Activated T-helper 17 cell treated with anti-CD3 and anti-CD28 coated beads, Interleukin-2, amount 50 U/mL, for 72 hours (primary cell): ENCODE measurements at places on chromosomes 3 and 15. TPM values are rescaled to one million over a fixed set of nuclear protein-coding genes. Genes with fewer than 3 reads are reported as not detected.

GRCh38 chr3:182239316-182239715, 527.6 kb downstream of the SOX2 start:
- ATAC-seq: no peak

The CD200R1 gene
- total RNA-seq: 6.7 TPM

The ZNF774 gene
- total RNA-seq: 0.69 TPM

- ATAC-seq: no peak
Observed at GRCh38 chr3:81291586-81291985, 469.9 kb downstream of the GBE1 start.

DNA sequence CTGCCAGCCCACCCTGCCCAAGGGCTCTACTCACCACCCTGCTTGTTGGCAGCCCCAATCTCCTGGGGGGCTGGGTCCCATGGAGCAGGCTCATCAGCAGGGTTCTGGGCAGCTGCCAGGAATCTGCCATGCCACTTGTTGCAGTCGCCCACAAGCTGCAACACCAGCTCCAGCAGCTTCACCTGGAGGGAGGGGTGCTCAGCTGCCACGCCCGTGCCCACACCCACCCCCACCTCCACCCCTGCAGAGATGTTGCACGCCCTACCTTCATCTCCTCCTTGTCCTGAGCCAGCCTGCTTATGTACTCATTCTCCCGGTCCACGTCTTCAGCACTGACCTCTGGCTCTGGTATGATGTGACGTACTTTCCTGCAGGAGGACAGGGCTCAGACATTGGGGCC, 77.9 kb upstream of the C2CD4B start:
- no peak for ATAC-seq

The NFKBIZ gene
- total RNA-seq: 123 TPM

The TICRR gene
- 15.4 TPM for total RNA-seq

GRCh38 chr3:20861454-20861853, 675.4 kb upstream of the SGO1 start:
- ATAC-seq: no peak

The OSTN gene
- not detected for total RNA-seq

GRCh38 chr3:13833506-13834257, 46.2 kb downstream of the WNT7A start:
- ATAC-seq: peak; percentile 6

- ATAC-seq: peak; percentile 52
Observed at GRCh38 chr15:40471105-40471807, 472 bp downstream of the CHST14 start.

- ATAC-seq: no peak
Observed at GRCh38 chr3:2377281-2377680, 278.6 kb downstream of the CNTN4 start.

GRCh38 chr3:74393426-74393825, 221.0 kb downstream of the CNTN3 start:
- ATAC-seq: no peak

The CCDC191 gene
- total RNA-seq: 1.4 TPM

GRCh38 chr3:69628951-69629350, 110.3 kb upstream of the MITF start:
- ATAC-seq: no peak

The GPR171 gene
- total RNA-seq: 131 TPM

The FAM162A gene
- 179 TPM for total RNA-seq

The KIF7 gene
- 0.11 TPM for total RNA-seq

The GPR62 gene
- not detected for total RNA-seq

GRCh38 chr15:58682234-58682633, 67.3 kb downstream of the ADAM10 start:
- ATAC-seq: no peak

The KBTBD13 gene
- not detected for total RNA-seq

DNA sequence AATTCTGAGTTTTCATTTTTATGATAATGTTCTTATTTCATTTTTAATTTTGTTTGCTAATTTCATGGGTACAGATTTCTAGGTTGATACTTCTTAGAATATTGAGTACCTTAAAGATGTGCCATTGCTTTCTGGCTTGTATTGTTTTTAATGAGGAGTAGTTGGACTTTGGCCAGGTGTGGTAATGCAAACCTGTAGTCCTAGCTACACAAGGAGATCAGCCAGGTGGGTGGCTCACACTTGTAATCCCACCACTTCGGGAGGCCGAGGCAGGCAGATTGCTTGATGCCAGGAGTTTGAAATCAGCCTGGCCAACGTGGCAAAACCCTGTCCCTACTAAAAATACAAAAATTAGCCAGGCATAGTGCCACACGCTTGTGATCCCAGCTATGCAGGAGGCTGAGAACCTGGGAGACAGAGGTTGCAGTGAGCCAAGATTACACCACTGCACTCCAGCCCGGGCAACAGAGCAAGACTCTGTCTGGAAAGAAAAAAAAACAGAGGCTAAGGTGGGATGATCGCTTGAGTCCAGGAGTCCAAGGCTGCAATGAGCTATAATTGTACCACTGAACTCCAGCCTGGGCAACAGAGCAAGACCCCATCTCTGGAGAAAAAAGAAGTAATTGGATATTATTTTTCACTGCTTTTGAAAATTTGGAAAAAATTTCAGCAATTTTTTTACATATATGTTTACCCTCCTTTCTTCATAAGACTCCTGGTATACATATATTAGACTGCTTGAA, 198.0 kb downstream of the ALCAM start:
- no peak for ATAC-seq

The ACAN gene
- not detected for total RNA-seq

The TRH gene
- total RNA-seq: not detected

- no peak for ATAC-seq
Observed at GRCh38 chr3:116776880-116777785, 67.6 kb downstream of the TUSC7 start.

DNA sequence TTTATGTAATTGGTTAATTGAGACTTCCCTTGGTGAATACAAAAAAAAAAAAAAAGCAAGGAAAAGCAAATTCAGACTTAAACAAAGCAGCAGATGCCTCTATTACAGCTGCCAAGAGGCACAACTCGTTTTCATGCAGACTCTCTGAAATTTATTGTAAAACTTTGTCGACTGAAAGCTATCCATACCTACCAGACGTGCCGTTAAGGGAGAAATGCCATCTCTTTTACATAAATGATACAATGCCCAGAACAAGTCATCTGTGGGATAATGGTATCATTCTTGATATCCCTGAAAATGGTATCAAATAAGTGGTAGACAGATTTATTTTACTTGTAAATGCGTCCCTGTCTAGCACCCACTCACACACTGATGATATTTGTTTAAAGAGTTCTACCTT, 724.2 kb downstream of the NSUN3 start:
- no peak for ATAC-seq

GRCh38 chr3:30720586-30721313, 114.3 kb downstream of the TGFBR2 start:
- ATAC-seq: no peak

DNA sequence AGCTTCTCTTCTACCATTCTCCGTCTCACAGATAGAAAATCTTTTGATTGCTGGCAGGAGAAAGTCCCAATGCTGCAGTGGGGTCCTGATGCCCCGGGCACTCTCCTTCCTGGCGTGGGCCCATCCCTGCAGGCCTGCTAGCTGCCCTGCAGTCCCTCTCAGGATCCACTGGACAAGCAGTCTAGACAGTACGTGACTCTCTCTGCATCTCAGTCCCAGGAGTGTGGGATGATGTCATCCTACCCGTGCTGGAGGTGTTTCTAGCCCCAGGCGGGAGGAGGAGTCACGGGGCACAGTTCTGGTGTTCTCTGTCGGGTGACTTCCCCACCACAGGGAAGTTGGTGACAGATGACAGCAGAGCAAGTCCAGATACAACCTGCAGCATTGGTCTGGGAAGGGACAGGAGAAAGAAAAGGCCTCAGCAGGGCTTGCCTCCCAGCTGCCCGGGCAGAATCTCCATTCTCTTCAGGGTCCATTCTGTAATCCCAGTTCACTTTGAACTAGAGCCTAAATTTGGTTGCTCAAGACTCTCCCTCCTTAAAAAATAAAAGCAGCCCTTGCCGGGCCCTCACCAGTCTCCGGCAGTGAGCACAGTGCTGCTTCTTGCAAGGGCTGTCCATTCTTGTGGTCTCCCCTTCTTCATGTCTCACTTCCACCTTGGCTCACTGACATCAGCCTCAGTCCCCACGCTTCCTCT, 30.6 kb downstream of the SLC28A1 start:
- peak; percentile 96 for ATAC-seq

GRCh38 chr15:44289259-44289790, 806 bp downstream of the GOLM2 start:
- no peak for ATAC-seq

GRCh38 chr3:67870477-67870876, 216.1 kb upstream of the SUCLG2 start:
- ATAC-seq: no peak

- ATAC-seq: no peak
Observed at GRCh38 chr15:74203914-74204431, 1.4 kb upstream of the STRA6 start.

- peak; percentile 89 for ATAC-seq
Observed at GRCh38 chr3:138686771-138687221, 78.2 kb downstream of the FAIM start.

DNA sequence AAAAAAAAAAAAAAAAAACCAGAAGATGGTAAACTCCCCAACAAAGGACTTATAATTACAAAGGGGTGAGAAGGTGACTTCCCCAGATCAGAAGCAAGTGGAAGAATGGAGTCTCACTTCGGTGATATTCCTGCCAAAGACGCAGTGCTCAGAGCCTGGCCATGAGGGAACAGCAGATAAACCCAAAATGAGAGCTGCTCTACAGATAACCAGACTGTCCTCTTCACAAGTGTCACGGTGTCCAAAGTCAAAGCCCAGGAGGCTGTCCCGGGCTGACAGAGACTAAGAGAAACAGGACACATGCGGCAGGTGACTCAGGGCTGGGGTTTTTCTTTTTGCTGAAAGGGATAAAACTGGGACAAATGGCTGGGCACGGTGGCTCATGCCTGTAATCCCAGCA, 48.8 kb downstream of the HMCES start:
- no peak for ATAC-seq

The COL8A1 gene
- total RNA-seq: 0.09 TPM

DNA sequence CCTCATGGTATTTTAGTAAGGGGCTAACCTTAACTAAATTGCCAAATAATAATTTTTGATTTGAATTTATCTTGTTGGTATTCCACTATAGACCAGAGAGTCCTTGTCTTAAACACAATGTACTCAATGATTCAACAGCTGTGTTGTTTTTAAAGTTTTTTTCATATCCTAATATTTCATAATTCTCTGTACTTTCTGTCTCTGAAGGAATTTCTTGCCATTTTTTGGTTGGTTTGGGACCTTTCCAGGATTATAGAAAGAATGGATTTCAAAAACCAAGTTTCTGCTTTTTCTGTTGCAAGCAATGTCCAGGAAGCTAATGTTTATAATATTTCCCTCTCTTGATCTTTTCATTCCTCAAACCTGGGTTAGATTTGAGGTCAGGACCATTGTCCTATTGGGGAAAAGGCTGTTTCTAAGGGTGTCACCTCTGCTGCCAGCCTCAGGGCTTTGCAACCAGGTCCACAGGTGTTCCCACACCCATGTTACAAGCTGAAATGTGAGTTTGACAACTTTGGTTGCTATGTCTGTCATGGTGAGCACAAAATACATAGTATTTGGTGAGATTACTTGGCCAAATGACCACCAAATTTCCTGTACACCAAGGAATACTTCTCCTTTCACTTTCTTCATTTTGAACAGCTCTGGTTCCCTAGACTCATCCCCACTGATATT, 363.7 kb upstream of the RGMA start:
- no peak for ATAC-seq

The RGMA gene
- 0.26 TPM for total RNA-seq

- ATAC-seq: no peak
Observed at GRCh38 chr3:174362556-174362955, 496.6 kb upstream of the NAALADL2 start.

GRCh38 chr3:120093119-120093910, 932 bp downstream of the GSK3B start:
- ATAC-seq: no peak

- ATAC-seq: peak; percentile 32
Observed at GRCh38 chr3:114207768-114208167, 28.9 kb upstream of the DRD3 start.

GRCh38 chr15:81887912-81888311, 157.9 kb downstream of the MEX3B start:
- ATAC-seq: no peak

GRCh38 chr15:92780843-92781242, 119.3 kb upstream of the CHD2 start:
- no peak for ATAC-seq

- ATAC-seq: peak; percentile 95
Observed at GRCh38 chr3:188788621-188789081, 383.1 kb upstream of the TPRG1 start.

DNA sequence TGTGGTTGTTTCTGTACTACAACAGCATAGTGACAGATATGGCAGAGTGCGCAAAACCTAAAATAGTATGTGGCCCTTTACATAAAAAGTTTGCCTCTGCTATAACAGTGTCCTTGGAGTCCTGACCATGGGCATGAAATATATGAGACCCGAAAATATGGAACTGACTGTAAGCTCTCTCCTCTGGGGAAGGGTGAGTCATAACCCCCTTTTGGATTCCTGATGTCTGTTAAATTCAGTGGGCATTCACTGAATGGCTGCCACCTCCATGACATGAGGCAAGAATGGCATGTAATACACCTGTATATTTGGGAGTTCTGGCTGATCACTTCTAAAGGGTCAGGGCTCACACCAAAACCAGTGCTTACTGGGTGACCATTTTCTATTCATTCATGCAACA, 6.1 kb downstream of the TBC1D2B start:
- ATAC-seq: peak; percentile 13

The CHDH gene
- 1.1 TPM for total RNA-seq

The PLSCR4 gene
- total RNA-seq: not detected

The TMA7 gene
- 181 TPM for total RNA-seq

The TCF12 gene
- total RNA-seq: 48.3 TPM

GRCh38 chr3:14458434-14459275, 56.2 kb downstream of the SLC6A6 start:
- ATAC-seq: peak; percentile 70

GRCh38 chr3:110062716-110063115, 725.4 kb upstream of the DPPA4 start:
- ATAC-seq: no peak
